Activated B cell treated with CpG ODN at 0.5 μM for 24 hours (primary cell): ENCODE measurements at places on chromosomes 12 and 14. TPM values are rescaled to one million over a fixed set of nuclear protein-coding genes. Genes with fewer than 3 reads are reported as not detected.
A peak's percentile ranks its signal among the peaks of the same experiment; 100 is the strongest.

DNA sequence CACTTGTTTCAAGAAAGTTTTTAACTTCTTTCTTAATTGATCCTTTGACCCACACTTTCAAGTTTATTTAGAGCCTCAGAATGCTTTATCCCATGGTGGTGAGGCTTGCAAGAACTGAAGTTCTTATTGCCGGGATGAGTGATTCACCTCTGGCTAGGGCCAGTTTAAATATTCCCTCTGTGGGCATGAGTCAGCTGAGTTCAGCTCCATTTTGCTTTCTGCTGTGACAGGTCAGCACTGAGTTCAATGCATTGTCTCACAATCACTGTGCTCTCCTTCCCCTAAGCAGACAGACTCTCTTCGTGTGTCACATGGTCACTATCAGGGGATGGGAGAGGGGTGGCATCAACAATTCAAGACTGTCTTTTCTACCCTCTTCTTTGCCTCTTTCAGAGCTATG, 514.6 kb upstream of the FBXO33 start:
- H3K27me3 ChIP-seq: no peaks in the 10 kb centered on the region
- no peaks in the 10 kb centered on the region for H3K4me1 ChIP-seq
- no peak for DNase-seq
- no peak overlapping the region for H3K4me3 ChIP-seq

DNA sequence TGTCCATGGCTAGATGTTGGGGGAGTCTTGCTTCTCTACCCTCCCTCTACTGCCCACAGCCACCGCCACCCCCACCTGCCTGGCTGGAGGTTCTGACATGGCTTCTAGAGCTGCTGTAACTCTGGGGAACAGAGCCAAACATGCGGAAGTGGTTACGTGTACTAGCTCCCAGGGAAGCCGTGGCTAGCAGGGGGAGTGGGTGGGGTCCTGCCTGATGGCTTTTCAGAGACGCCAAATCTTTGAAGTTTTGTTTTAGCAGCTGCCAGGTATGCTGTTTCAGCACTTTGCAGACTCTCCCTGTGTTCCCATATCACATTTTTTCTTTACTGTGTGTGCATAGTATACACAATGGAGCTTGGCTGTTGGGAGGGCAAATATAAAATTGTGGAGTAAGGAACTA, 150.3 kb downstream of the TGFB3 start:
- H3K27me3 ChIP-seq: no peaks in the 10 kb centered on the region
- H3K4me1 ChIP-seq: no peaks in the 10 kb centered on the region
- H3K4me3 ChIP-seq: no peak overlapping the region
- peaks cover 5% of the 10 kb centered on the region for H3K36me3 ChIP-seq
- no peak overlapping the region for H3K27ac ChIP-seq
- DNase-seq: no peak

DNA sequence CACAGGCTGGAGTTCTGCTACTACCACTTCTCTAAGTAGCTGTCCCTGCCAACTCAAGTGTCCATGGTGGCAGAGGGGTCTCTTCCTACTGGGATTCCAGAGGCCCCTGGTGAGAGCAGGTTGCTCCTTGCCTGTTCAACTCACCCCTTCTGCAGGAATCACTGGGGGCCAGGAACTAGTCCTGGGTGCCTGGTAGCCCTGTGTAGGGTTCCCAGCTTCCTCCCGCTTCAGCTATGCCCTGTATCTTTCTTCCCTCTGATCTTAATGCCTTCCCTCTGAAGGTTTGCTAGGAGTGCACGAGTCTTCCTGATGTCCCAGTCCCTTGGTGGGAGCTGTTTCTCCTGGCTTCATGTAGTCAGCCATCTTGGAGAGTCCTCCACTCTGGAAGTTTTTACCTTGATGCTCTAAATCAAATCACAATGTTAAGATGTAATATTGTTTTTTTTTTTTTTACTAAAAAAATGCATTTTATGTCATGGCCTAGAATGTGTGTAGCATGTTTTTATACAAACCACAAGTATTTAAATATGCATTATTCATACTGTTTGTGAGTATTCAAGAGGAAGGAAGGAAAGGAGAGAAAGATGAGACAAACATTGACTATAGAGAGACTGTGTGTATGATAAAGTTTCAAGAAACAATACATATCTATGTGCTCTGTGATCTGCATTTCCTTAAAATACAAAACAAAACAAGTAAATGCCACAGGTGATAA, 54.7 kb downstream of the FRS2 start:
- DNase-seq: no peak
- no peak overlapping the region for H3K4me3 ChIP-seq
- H3K27me3 ChIP-seq: no peaks in the 10 kb centered on the region
- H3K4me1 ChIP-seq: peaks cover 49% of the 10 kb centered on the region
- H3K27ac ChIP-seq: no peak overlapping the region

GRCh38 chr12:107411792-107412535, 273.6 kb upstream of the PWP1 start:
- DNase-seq: no peak
- H3K4me3 ChIP-seq: no peak overlapping the region
- H3K27ac ChIP-seq: no peak overlapping the region
- H3K36me3 ChIP-seq: no peaks in the 10 kb centered on the region
- H3K4me1 ChIP-seq: no peaks in the 10 kb centered on the region
- H3K27me3 ChIP-seq: no peaks in the 10 kb centered on the region

DNA sequence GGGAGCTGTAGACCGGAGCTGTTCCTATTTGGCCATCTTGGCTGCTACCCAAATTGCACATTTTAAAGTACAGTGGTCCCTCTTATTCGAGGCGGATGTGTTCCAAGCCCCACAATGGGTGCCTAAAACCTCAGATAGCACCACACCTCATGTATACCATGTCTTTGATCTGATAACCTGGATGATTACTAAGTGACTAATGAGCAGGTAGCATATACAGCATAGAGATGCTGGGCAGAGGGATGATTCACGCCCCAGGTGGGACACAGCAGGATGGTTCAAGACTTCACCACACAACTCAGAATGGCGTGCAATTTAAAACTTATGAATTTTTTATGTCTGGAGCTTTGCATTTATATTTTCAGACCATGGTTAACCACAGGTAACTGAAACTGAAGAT, 255.0 kb downstream of the AKAP6 start:
- peaks cover 3% of the 10 kb centered on the region for H3K27me3 ChIP-seq
- no peak overlapping the region for H3K4me3 ChIP-seq
- H3K36me3 ChIP-seq: no peaks in the 10 kb centered on the region
- DNase-seq: no peak
- H3K27ac ChIP-seq: no peak overlapping the region

DNA sequence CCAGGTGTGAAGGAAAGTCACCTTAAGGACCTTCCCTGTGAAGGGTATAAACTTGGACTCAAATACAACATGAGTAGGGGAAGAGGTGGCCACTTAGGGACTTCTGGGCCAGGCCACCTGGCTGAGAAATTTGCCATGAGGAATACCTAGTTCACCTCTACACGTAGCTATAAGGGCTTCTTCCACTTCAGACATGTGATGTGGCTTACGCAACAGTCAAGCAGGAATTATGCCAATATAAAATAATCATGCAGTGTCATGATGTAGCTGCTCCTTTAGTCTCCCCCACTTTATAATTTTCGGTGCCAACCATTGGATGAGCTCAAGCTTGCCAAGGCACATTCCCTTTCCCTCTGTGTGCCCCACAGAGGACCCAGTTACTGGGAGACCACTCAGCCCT, 166.6 kb upstream of the BCL2L14 start:
- peaks cover 11% of the 10 kb centered on the region for H3K4me1 ChIP-seq
- no peaks in the 10 kb centered on the region for H3K36me3 ChIP-seq
- H3K27me3 ChIP-seq: no peaks in the 10 kb centered on the region
- no peak overlapping the region for H3K4me3 ChIP-seq
- no peak for DNase-seq

- DNase-seq: no peak
- H3K27me3 ChIP-seq: no peaks in the 10 kb centered on the region
- no peak overlapping the region for H3K27ac ChIP-seq
- no peak overlapping the region for H3K4me3 ChIP-seq
- H3K4me1 ChIP-seq: no peaks in the 10 kb centered on the region
- H3K36me3 ChIP-seq: peaks cover 56% of the 10 kb centered on the region
These were observed 30.7 kb downstream of the CEP290 start for GRCh38 chr12:88111074-88111652.

DNA sequence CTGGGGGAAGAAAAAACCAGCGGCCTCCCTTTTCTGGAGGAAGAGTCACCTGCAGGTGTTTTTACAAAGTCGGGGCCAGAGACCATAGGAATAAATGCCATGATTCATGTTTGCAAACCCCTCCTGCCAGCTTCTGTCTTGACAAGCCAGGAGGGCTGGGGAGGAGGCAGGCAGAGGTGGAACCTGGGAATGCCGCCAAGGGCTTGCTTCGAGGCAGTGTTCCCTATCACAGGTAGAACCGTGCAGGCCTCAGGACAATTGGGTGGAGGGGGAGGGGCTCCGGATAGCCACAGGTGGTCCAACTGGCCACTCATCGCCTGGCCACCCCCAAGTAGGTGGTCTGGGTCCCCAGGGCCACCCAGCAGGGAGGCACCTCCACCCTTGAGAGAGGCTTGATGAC, 14.2 kb upstream of the DLK1 start:
- no peak overlapping the region for H3K27ac ChIP-seq
- peaks cover 22% of the 10 kb centered on the region for H3K27me3 ChIP-seq
- H3K4me1 ChIP-seq: peaks cover 14% of the 10 kb centered on the region
- no peaks in the 10 kb centered on the region for H3K36me3 ChIP-seq
- H3K4me3 ChIP-seq: no peak overlapping the region
- no peak for DNase-seq

DNA sequence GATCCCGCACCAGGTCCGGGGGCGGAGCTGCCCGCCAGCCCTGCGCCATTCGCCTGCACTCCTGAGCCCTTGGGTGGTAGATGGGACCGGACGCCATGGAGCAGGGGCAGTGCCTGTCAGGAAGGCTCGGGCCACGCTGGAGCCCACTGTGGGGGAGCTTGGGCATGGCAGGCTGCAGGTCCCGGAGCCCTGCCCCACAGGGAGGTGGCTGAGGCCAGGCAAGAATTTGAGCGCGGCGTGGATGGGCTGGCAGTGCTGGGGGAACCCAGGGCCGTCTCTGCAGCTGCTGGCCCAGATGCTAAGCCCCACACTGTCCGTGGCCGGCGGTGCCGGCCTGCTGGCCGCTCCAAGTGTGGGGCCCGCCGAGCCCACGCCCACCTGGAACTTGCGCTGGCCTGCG, 260.0 kb downstream of the NPAS3 start:
- no peak overlapping the region for H3K27ac ChIP-seq
- no peak overlapping the region for H3K4me3 ChIP-seq
- no peak for DNase-seq
- no peaks in the 10 kb centered on the region for H3K36me3 ChIP-seq

GRCh38 chr12:7989827-7990491, 42.6 kb upstream of the FOXJ2 start:
- H3K4me1 ChIP-seq: peaks cover 4% of the 10 kb centered on the region
- no peak for DNase-seq
- H3K36me3 ChIP-seq: no peaks in the 10 kb centered on the region
- no peaks in the 10 kb centered on the region for H3K27me3 ChIP-seq

DNA sequence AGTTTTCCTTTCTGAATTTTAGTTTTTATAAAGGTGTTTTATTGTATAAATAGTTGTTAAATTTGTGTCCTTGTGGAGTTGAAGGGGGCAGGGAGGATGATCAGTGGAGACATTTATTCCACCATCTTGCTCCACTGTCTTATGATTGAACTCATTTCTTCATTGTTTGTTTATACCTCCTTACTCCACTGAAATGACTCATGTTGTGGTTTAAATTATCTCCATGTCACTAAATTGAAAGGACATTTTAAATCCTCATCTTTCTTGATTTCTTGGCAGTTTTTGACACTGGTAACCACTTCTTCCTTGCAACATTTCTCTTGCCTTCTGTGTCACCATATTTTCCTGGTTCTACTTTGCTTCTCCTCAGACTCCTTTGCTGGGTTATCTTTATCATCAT, 23.6 kb upstream of the FERMT2 start:
- H3K4me3 ChIP-seq: no peak overlapping the region
- DNase-seq: no peak
- no peak overlapping the region for H3K27ac ChIP-seq

GRCh38 chr14:68621400-68622365, 171.2 kb downstream of the ZFP36L1 start:
- no peak overlapping the region for H3K27ac ChIP-seq
- DNase-seq: no peak
- no peak overlapping the region for H3K4me3 ChIP-seq
- no peaks in the 10 kb centered on the region for H3K27me3 ChIP-seq
- H3K36me3 ChIP-seq: peaks cover 12% of the 10 kb centered on the region
- H3K4me1 ChIP-seq: peaks cover 8% of the 10 kb centered on the region

- H3K4me1 ChIP-seq: peaks cover 20% of the 10 kb centered on the region
- peak overlapping the region; percentile 30 for H3K4me3 ChIP-seq
- peak overlapping the region; percentile 36 for H3K27ac ChIP-seq
- H3K27me3 ChIP-seq: no peaks in the 10 kb centered on the region
These were observed 99.6 kb downstream of the SLC38A6 start for GRCh38 chr14:61080591-61081010.

DNA sequence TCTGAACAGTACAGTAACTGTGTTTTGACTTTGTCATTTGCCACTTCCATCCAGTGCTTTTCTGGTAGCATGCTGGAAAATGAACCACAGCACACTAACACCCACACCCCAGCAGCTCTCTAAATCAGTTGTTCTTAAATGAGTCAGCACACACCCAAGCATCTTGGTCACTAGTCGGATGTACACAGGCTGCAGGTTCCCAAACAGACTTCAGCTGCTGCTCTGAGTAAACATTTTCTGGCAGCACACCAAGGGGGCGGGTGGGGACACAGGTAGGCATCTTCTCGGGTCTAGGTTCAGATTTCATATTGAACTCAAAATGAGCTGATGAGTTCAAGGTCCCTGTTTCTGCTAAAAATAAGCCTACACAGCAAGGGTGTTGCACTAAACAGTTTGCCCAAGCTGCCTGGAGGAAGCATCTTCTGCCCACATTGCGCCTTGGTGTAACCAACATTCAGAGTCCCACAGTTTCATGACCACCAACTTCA, 39.8 kb downstream of the IFNG start:
- no peaks in the 10 kb centered on the region for H3K4me1 ChIP-seq
- H3K36me3 ChIP-seq: peaks cover 2% of the 10 kb centered on the region
- H3K4me3 ChIP-seq: no peak overlapping the region
- H3K27me3 ChIP-seq: no peaks in the 10 kb centered on the region
- no peak for DNase-seq

DNA sequence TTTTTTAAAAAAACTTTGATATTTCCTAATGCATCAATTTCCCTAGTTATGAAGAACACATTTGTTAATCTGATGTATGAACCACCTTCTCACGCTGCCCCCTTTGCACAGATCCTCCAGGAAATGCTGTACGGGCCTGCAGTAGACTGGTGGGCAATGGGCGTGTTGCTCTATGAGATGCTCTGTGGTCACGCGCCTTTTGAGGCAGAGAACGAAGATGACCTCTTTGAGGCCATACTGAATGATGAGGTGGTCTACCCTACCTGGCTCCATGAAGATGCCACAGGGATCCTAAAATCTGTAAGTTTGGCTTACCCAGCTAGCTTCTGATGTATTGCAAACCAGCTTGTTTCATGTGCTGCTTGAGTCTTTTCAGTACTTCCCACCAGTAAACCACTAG, 165.0 kb upstream of the HIF1A start:
- no peak overlapping the region for H3K4me3 ChIP-seq
- H3K27me3 ChIP-seq: no peaks in the 10 kb centered on the region
- H3K27ac ChIP-seq: no peak overlapping the region
- peaks cover 6% of the 10 kb centered on the region for H3K4me1 ChIP-seq
- no peaks in the 10 kb centered on the region for H3K36me3 ChIP-seq

The CDC42BPB gene
- 34.2 and 38.5 TPM in 2 replicates for total RNA-seq

The TXNDC16 gene
- 1.9 and 3.9 TPM in 2 replicates for total RNA-seq

The PTCSC3 gene
- total RNA-seq: not detected in 2 replicates

The TMEM106C gene
- total RNA-seq: 24.5 and 31.3 TPM in 2 replicates

The LPCAT3 gene
- 19.3 and 21.3 TPM in 2 replicates for total RNA-seq

The ARID4A gene
- total RNA-seq: 39.6 and 42.0 TPM in 2 replicates

The CHST11 gene
- 40.1 and 40.6 TPM in 2 replicates for total RNA-seq

The MMP14 gene
- total RNA-seq: 3.4 and 4.1 TPM in 2 replicates

The ARHGAP9 gene
- 98.8 and 104 TPM in 2 replicates for total RNA-seq
